ENCODE measurements at places on chromosomes 13 and 19. TPM values are rescaled to one million over a fixed set of nuclear protein-coding genes. Genes with fewer than 3 reads are reported as not detected.

The B3GLCT gene
- total RNA-seq = 16.0 TPM

The FCAR gene
- total RNA-seq = not detected

The MATK gene
- total RNA-seq = not detected

The ZNF616 gene
- 7.4 TPM for total RNA-seq

The SIGLEC8 gene
- total RNA-seq = not detected

The PSG7 gene
- not detected for total RNA-seq

The MADCAM1 gene
- total RNA-seq = under 0.01 TPM

The MEGF8 gene
- 22.2 TPM for total RNA-seq

The ZNF560 gene
- 0.86 TPM for total RNA-seq
